GM10248 (cell line): ENCODE measurements at places on chromosomes 16 and 17.

GRCh38 chr16:12142157-12142556, 165.6 kb downstream of the SNX29 start:
- no peak for DNase-seq

DNA sequence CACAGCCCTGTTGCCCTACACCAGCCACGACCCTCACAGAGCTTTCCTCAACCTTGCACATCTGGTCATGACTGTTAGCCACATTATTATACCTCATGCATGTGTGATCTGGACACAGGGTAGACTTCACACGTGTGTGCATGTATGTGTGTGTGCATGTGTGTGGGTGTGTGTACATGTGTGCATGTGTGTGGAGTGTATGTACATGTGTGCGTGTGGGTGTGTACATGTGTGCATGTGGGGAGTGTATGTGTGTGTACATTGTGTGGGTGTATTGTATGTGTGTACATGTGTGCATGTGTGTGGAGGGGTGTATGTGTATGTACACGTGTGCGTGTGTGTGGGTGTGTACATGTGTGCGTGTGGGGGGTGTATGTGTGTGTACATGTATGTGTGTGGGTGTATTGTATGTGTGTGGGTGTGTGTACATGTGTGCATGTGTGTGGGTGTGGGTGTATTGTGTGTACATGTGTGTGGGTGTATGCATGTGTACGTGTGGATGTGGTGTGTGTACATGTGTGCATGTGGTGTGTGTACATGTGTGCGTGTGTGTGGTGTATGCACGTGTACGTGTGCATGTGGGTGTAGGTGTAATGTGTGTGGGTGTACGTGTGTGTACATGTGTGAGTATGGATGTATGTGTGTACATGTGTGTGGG, 130.2 kb downstream of the C16orf95 start:
- no peak for DNase-seq

GRCh38 chr16:59259074-59259949, 525.2 kb upstream of the GOT2 start:
- DNase-seq, result no peak

GRCh38 chr17:42989726-42990652, 8.2 kb upstream of the RPL27 start:
- no peak for DNase-seq

- no peak for DNase-seq
Measured at GRCh38 chr17:48549914-48550501, 5.1 kb upstream of the HOXB2 start.

DNA sequence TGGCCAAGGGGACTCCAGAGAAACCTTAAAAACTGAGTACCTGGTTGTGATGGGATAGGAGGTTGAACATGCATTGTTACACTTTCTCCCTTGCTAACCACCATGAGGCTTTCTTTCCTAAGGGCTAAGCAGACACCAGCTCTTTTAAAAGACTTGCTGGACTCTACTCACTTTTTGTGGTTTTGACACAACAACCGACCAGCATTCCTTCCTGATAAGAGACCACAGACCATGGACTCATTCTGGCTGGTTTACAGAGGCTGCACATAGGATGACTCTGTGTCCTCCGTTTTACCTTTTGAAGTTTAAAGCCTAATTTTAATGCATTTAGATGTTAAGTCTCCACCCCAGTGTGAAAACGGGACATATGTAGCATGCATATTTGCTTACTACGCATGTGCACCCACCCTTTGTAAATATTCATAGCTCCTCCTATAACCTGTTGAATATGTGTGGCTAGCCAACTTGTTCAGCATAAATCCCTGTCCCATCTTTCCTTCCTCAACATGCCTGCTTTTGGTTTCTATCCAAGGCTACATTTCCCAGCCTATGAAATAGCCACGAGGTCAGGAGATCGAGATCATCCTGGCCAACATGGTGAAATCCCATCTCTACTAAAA, 475.9 kb downstream of the GRIN2A start:
- DNase-seq, result no peak

DNA sequence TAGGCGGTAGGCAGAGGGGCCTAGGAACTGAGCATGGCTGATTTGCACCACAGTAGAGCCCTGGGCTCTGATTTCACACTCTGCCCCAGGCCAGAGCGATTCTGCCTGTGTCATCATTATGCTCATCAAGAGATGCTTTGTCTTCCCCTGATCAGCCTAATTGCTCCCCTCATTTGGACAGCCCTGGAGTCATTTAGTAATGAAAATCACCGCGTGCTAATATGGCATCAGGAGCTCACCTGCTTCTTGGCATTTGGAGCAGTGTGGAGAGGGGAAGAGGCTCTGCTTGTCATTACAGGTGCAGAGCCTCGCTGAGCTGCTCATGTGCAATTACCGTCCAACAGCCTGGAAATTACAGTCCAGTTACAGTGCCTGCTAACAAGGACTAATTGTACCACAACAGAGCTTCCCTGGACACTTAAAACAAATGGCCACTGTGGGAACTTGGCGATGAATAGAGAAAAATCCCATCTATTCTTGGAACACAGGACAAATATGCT, 157.1 kb upstream of the WSCD1 start:
- no peak for DNase-seq

DNA sequence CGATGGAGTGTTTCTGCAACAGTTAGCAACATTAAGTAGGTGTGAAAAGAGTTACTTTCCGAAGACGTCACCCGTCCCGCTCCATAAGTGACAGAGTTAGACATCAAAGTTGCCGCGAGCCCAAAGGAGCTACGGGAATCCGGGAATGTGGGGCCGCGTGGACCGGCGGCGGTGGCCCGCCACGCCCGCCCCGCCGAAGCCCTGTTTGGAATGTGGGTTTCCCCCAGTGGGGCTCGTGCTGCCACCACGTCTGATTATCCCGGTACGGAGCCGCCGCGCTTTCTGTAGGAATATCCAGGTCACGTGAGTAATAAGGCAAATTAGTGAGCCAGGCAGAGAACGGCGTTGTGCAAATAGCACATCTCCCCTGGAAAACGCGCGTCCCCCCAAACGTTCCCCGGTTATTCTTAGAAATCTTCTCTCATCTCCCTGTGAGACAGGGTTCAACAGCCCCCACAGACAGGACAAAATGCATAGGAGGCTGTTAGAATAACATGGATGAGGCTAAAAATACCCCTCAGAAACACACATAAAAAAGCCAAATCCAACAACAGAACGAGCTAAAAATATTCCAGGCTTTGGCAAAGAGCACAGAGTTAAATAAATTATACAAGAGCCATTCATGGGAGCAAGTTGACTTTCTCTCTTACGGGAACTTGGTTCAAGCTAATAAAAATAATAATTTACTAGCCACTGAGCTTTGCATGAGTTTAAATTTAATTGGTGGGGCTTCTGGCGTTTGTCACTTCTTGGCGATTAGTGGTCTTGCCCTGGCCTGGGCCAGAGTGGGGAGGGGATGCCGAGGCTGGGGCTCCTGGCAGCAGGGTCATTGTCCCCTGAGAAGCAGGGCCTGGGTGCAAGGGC, 8.6 kb downstream of the BAHCC1 start:
- DNase-seq, result no peak

DNA sequence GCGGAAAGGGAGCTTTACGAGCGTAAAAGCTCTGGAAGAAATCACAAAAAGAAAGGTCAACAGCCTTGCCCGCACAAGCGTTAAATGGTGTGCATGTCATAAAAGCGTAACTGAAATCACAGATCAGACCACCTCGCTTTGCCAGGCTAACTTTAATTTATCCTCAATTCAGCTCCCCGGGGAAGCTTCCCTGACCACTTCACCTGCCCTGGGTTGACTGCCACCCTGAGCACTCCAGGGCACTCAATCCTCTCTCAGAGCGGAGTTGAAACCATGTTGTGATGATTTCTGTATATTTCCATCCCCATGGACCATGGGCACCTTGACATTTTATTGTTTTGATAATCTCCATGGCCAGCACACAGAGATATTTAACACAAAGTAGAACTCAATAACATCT, 16.1 kb upstream of the NAGS start:
- no peak for DNase-seq

DNA sequence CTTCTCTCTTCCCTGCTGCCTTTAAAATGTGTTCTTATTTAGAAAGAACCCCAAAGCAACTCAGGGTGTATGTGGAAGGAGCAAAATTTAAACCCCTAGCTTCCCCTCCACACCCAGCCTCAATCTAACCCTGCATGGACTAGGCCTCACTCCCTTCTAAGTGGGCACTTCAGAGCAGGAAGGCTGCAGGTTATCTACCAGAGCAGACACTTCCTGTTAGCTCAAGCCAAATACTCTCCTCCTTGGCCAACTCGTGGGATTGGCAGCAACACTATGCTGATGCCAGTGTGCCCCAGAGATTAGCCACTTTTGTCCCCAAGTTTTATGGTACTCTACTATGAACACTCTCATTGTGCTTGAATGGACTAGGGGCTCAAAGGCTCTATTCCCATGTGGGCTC, 35.6 kb downstream of the CCDC42 start:
- DNase-seq, result no peak

- DNase-seq, result no peak
Measured at GRCh38 chr16:5874899-5875298, 777.3 kb upstream of the EEF2KMT start.

GRCh38 chr17:28124962-28125361, 82.5 kb downstream of the NLK start:
- DNase-seq, result no peak

DNA sequence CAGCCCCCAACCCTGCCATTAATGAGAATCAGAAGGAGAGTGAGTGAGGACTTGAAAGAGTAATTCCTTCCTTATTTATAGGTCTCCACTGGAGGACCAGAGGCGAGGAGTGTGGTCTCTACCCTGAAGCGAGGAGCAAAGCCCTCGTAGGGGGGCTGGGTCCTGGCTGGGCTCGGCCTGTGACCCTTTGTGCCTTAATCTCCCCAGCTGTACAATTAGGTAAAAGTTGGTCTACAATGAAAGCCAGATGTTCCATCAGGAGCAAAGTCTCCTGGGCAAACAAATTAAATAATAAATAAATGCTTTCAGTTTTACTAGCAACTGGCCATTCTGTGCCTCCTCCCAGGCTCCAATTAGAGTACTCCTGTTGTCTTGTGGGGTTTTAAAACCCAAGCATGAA, 523.5 kb upstream of the SALL1 start:
- no peak for DNase-seq

GRCh38 chr16:50245417-50246298, 20.7 kb upstream of the ADCY7 start:
- peak; percentile 90 for DNase-seq

- no peak for DNase-seq
Measured at GRCh38 chr17:61862105-61862574, 1.2 kb downstream of the BRIP1 start.

DNA sequence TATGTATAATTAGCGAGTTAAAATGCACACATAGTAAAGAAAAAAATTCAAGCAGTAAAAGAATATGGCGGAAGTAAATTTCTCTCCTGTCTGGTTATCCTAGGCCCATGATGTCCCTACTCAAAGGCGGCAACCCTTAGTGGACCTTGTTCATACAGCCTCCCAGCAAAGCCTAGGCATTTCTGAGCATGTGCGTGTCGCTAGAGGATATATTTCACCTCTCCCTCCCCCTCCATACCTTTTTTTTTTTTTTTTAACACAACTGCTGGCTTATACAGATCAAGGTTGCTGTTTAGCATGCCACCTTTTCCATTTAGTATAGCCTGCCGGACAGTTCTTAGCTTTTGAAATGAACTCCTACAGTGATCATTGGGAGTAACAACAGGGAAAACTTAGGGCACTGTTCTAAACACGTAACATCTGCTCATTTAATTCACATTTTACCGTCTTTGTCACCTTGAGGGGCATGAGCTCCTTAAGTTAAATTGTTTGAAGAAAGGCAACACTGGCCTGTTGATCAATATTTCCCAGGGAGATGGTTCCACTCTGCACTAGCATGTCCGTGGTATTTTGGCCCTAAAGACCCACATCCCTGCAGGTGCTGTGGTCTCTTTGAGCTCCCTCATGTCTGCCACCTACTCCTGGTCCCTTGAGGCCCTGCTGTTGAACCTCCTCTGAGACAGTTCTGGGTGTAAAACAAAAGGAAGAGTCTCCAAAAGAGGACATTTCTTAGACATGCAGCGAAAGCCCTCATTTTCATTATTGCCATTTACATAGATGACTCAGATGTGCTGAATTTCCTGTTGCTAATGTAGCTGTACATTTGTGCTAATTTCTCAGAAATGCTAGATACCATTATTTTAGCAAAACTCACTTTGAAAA, 4.1 kb upstream of the TNFRSF13B start:
- DNase-seq, result no peak

GRCh38 chr16:89981414-89981813, 32.9 kb downstream of the DEF8 start:
- peak; percentile 67 for DNase-seq

DNA sequence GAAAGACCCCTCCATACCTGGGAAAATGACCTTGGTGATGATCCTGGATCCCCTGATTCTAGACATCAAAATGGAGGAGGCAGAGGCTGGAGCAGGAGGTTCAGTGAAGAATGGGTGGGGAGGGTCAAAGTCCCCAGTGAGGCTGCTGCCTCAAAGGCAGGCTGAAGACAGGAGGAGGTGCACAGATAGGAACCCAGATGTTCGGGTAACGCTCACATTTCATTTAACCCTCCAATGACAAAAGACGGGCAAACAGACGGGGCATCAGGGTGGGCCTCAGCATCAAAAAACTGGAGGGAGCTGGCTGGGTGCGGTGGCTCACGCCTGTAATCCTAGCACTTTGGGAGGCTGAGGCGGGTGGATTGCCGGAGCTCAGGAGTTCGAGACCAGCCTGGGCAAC, at the start of gene ANKRD40CL:
Gene ANKRD40CL, minus strand, starts transcription at position 73 of the 400 bp plus-strand sequence. CDS start 605 bp downstream, outside the sequence.
- DNase-seq, result no peak

DNA sequence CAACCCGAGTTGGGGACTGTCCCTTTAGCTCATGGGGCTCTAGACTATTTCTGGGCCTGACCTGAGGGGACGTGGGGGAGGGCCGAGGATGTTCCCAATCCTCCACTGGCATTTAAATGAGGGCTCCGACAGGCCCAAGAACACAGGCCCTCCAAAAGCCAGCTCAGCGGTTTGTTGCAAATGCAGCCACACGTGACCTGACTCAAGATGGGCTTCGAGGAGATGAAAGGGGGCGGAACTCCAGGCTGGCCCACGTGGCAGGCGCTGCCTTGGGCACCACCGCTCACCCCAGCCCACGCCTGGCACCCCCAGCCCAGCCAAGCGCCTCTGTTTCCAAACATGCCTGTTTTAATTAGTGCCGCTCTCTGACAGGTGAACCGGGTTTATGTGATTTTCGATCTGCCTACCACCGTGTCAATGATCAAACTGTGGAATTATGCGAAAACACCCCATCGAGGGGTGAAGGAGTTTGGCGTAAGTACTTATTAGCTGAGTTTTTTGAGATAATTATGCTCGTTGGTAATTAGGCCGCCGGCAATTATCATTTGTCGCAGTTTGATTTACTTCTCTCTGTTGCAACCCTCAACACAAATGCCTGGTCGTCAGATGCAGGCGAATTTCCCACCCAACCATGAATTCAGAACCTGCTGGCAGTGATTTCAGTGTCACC, 226.7 kb downstream of the KATNIP start:
- no peak for DNase-seq

- no peak for DNase-seq
Measured at GRCh38 chr17:50051082-50051576, 4.8 kb upstream of the ITGA3 start.

- DNase-seq, result no peak
Measured at GRCh38 chr17:82054351-82055022, 2.8 kb downstream of the GPS1 start.

- DNase-seq, result peak; percentile 72
Measured at GRCh38 chr16:29820271-29820701, at the start of gene MVP. MVP (plus strand) TSS chr16:29820462; CDS start chr16:29830550, 10,088 bp downstream.

- no peak for DNase-seq
Measured at GRCh38 chr17:28514561-28515002, 8.4 kb downstream of the FOXN1 start.
